NCI-H2029 (cell line): ENCODE measurements at places on chromosomes 3 and 15.

- DNase-seq, result no peak
Observed at GRCh38 chr3:46049093-46049492, 21.8 kb upstream of the XCR1 start.

- peak; percentile 29 for DNase-seq
Observed at GRCh38 chr3:33980252-33980651, 181.8 kb downstream of the PDCD6IP start.

DNA sequence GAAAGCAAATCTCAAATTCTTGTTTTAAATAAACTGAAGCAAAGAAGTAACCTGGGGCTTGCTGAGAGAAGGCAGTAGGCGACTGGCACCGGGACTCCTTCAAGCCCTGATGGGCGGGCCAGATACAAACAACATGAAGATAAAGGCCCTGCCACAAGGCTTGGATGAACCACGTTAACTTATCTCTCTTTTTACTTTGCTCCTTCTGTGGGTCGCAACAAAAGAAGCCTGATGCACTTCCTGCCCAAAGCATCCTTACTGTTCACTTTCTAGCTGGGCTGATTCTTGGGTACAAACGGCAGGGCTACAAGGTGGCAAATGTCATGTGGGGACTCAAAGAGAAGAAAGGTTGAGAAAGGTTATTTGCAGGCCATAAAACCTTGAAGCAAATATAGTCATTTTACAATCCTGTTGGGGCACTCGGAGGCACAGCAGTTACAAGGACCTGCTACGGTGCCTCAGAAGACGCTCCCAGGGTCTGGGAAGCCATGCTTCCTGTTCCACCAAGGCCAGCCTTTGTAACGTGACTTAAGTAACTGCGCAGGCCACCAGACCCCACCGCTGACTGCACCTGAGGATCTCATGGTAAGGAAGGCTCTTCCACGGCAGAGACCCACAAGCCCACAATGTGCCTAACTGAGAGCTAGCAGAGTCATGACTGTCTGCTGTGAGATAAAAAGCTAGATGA, 71.1 kb downstream of the CHSY1 start:
- no peak for DNase-seq

GRCh38 chr15:94335616-94336015, 104.3 kb downstream of the MCTP2 start:
- no peak for DNase-seq

DNA sequence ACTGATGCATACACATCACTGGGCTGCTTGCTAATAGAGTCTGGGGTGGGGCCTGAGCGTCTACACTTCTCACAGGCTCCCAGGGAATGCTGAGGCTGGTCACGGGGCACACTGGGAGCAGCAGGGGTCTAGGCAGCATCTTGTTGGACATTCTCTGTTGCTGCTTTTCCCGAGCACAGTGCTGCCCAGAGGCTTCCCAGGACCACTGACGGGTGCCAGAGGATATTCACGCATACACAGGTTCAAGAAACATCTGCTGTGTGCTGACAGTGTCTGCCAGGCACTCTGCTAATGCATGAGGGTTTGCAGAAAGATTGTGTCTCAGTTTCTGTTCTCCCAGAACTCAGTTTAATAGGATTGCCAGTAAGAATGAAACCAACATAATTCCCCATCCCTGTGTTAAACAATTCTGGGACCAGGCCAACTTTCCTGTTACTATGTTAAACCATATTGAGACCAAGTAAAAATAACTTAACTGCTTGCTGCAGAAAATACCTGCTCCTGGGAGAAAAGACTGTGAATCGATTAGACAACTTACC, 23.9 kb upstream of the BCL2L10 start:
- DNase-seq, result no peak

GRCh38 chr3:71759401-71759800, 5.7 kb downstream of the GPR27 start:
- no peak for DNase-seq

DNA sequence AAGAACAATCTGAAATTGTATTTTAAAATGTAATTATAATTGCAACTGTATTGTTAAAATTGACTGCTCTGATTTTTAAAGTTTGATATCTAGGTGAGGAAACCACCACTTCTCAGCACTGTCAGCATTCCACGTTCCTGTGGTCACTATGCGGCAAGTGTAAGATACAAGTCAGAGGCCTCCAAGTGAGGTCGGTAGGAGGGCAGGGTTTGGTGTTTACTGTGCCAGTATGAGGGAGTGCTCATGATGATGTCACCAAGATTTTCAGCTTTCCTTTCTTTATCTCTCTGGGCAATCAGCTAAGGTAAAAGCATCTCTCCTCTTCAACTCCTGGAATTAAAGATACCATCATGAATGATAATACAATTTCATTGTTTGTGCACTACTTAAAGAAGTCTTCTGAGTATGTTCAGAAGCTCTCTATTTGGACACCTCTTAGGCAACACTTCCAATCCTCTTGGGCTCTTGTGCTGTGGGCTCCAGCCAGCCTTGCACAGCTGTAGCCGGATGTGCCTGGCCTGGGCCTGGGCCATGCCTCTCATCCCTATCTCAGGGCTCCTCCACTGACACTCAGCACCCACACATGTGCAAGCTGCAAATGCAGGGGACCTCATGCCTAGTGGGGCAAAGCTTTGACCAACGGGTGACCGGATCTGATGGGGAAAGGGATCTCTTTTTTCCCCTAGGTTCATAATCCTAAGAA, 42.9 kb downstream of the CCR3 start:
- no peak for DNase-seq

GRCh38 chr15:57684491-57685151, 21.9 kb upstream of the POLR2M start:
- peak; percentile 39 for DNase-seq

DNA sequence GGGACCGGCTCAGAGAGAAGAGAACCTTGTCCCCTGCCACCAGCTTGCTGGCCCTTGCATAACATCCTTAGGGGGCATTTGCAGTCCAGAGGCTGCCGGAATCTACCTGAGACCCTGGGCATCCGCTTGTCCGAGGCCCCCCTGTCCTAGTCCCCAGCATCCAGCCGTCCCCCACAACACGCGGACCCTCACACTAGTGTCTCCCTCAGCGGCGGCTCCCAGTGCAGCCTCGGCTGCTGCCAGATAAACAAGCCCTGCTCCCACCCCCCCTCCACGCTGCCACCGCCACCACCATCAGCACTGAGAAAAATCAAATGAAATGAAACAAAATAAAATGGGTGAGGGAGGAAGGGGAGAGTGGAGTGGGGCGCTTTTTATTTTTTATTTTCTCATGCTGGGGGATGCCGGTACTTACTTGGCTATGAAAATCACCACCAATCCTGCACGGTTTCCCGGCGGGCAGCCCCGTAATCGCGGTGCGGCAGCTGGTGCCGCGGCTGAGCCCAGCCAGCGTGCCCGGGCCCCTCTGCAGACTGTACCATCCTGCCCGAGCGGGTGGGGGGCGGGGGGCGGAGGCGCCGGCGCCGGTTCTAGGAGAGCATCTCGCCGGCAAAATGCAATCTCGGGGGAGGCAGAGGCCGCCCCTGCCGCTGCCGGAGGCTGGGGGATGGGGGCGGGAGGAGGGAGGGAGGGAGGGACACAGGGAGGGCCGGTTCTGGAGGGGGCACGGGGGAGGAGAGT, at the start of gene ATP2B2:
ATP2B2 (minus strand) TSS at position 537 of the 741 bp plus-strand sequence. CDS start 56,043 bp downstream, outside the sequence.
- DNase-seq, result peak; percentile 21

DNA sequence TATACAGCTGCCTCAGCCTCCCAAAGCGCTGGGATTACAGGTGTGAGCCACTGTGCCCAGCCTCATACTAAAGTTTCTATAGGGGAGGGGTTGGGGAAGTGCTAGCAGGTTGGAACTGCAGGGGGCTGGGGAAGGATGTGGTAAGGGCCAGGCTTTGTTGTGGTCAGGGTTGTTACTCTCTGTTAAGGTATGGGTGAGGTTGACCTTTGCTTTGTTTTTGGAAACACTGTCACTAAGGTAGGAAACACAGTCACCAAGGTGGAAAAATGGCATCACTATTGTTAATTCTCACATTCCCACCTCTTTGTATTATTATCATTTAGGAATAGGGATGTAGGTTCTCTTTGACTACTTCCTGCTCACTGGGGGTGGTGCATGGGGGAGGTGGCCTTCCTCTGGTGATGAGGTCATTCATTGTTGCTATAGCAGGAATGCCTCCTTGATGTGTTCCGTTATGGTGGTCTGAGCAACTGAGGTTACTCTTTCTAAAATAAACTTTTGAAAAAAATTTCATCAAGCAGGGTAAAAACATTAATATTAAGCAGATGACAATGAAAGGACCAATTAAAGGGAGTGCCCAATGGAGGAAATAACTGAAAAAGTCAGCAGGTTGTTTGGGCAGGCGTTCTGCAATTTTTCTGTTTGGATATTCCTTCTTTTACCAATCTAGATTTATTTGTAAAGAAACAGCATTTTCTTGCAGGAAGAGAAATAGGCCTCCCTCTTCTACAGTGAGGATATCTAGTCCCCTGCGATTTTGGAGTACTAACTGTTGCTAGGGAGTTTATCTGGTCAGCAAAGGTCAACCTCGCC, 150.5 kb downstream of the WDR76 start:
- no peak for DNase-seq

- no peak for DNase-seq
Observed at GRCh38 chr3:4943549-4943948, 35.7 kb upstream of the BHLHE40 start.

DNA sequence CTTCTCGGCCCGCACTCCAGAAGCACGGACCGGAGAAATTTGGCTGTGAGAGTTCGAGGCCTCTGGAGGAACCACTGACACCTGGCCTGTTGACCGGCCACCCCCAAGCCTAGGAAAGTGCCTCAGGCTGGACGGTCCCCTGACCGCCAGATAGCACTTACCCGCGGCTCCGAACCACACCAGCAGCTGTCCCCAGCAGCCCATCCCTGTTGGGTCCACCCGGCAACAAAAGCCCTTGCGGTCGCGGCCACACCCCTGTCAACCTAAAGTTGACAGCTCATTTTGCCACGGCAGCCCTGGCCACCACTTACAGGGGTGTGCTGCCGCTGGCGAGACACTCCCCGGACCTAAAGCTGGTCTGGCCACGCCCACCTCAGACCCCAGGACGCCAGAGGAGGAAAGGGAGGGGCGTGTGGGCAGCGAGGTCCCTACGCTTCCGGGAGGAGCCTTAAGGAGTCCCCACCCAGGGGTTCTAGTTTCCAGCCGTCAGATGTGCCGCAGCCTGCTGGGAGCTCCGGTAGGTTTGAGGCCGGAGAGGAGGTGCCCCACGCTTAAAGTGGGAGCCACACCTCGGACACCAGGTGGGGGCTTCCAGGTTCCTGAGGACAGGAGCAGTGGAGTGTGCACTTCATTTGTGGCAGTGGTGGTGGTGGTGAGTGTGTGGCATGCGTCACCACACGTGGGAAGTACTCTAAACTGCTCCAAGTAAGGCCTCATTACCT, at the start of gene LTK:
LTK (minus strand) TSS at position 322 of the 722 bp plus-strand sequence; CDS start at position 204, 118 bp downstream.
- DNase-seq, result no peak

- no peak for DNase-seq
Observed at GRCh38 chr15:45429941-45430792, 51.8 kb upstream of the GATM start.

DNA sequence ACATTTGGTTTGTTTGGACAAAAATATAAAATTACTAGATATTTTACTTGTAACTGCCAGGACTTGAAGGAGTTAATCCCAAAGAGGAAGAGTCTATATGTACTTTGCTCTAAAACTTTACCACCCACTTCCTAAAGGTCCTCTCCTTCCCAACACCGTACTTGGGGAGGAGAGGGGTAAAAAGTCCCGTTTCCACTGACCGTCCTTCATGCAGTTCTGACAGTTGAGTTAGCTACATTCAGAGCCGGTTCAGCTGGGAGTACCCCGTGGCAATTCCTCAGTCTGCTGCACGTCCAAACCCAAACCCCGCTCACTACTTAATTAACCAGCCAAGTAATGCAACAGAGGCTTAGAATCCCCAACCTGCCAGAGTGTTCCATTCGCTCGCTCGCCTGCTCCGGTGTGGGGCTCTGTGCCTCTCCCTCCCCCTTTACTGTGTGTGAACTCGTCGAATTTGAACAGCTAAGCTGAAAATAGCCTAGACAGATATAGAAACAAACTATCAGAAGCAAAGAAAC, 519.7 kb downstream of the FOXP1 start:
- no peak for DNase-seq

DNA sequence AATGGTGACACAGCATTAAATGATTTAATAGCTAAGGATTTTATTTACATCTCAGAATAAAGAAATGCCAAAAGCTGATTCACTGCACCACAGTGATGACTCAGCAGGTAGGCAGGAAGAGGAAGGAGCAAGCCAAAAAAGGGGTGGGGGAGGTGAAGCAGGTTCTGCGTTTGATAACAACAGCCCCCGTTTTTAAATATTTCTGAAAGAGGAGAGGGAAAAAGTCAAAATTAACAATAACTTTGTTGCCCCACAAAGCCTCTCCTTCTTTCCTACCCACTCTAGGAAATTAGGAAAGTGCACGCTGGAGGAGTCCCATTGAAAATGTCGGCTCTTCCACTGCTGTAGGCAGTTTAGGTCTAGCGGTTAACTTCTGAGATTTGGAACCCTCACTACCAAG, 9.9 kb upstream of the CCDC54 start:
- DNase-seq, result no peak

GRCh38 chr3:25025236-25025635, 402.8 kb upstream of the RARB start:
- no peak for DNase-seq

- DNase-seq, result no peak
Observed at GRCh38 chr3:170701696-170702678, 116.1 kb upstream of the SLC7A14 start.

- no peak for DNase-seq
Observed at GRCh38 chr3:13559764-13560525, 11.0 kb downstream of the FBLN2 start.

DNA sequence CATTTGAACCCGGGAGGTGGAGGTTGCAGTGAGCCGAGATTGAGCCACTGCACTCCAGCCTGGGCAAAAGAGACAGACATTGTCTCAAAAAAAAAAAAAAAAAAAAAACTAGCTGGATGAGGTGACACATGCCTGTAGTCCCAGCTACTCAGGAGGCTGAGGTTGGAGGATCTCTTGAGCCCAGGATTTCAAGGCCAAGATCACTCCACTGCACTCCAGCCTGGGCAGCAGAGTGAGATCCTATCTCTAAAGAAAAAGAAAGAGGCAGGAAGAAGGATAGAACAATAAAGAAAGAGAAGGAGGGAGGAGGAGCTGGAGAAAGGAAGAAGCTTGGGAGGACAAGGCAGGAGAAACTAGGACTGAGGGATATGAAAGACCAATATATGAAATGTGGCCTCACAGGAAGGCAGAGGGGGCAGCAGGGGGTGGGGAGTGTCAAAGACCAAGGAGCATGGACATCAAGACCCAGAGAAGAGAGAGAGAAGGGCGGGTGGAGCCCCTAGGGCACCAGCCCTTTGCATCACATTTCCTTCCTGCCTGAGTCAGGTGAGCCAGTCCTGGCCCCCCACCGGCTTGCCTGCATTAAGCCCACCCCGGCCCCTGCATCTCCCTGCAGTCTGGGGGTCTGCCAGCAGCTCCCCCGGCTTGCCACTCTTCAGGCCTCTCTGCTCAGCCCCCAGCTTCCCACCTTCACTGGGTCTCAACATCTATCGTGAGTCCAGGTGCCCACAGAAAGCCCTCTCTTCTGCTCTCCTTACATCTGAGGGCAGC, 11.5 kb downstream of the IGDCC3 start:
- no peak for DNase-seq

DNA sequence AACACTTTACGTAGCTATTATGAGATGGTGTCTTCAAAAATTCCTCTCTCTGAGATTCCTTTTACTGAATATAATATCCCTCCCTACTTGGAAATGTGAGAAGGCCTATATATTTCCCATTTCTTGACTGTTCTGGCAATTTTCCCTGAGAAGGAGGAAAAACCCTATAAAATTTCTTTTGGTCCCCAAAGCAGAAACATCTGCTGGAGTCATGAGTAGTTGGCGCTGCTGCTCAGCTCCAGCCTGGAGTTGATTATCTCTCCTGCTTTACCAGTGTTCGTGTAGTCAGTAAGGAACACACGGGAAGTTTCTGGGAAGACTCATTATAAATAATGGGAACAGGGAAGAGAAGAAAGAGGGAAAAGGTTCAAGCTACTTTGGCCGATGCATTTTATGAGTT, 680.1 kb downstream of the EPHA3 start:
- no peak for DNase-seq
